Stimulated activated CD4-positive, alpha-beta T cell treated with anti-CD3 and anti-CD28 coated beads, Interleukin-15, amount 100 ng/mL, for 48 hours (primary cell): ENCODE measurements at places on chromosomes 3 and 15.

GRCh38 chr3:37984051-37984450, 6.5 kb upstream of the VILL start:
- no peak for DNase-seq

GRCh38 chr3:125054449-125055329, 1.1 kb downstream of the HEG1 start:
- DNase-seq: no peak

- DNase-seq: no peak
Measured at GRCh38 chr3:71380096-71380495, 203.4 kb downstream of the FOXP1 start.

DNA sequence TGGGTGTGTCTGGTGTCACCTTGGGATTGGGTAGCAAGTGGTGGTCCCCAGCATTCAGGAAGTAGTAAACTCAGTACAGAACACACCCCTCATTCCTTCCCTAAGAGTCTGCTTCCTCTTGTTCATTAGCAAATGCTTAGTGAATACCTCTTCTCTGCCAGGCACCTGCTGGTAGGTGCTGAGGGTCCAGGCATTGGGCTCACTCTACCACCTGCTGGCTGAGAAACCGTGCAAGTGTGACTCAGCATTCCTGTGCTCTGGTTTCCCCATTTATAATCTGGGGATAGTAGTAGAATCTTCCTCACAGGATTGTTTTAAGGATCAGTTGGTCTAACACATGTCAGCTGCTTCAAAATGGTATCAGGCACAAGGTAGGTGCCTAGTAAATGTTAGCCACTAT, 4.8 kb downstream of the SHF start:
- no peak for DNase-seq

DNA sequence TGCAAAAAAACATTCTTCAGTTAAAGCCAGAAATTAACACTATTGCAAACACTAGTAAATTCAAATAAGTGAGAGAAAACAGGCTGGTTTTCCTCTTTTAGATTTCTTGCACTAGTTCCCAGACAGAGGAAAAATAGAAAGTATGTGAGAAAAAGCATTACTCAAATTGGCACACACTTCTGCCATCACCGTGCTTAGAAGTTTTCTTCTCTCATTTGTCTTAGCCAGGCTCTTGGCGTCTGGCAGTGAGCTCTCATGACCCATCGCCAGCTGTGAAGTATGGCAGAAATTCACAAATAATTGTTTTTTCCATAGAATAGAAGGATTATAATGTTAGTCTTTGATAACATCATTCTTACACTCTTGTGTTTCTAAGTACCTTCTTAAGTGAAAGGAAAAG, 515.9 kb downstream of the GBE1 start:
- no peak for DNase-seq
